MM.1S (cell line): ENCODE measurements at places on chromosomes 2 and 18.

DNA sequence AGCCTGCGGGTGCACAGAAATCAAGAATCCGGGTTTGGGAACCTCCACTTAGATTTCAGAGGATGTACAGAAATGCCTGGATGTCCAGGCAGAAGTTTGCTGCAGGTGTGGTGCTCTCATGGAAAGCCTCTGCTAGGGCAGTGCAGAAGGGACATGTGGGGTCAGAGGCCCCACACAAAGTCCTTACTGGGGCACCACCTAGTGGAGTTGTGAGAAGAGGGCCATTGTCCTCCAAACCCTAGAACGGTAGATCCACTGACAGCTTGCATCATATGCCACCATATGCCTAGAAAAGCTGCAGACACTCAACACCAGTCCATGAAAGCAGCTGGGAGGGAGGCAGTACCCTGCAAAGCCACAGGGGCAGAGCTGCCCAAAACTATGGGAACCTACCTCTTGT lies 833.0 kb downstream of the TMEM182 start:
- no peak for DNase-seq

- no peak for DNase-seq
These were observed 25.6 kb downstream of the MRPL33 start for GRCh38 chr2:27796791-27797765.

DNA sequence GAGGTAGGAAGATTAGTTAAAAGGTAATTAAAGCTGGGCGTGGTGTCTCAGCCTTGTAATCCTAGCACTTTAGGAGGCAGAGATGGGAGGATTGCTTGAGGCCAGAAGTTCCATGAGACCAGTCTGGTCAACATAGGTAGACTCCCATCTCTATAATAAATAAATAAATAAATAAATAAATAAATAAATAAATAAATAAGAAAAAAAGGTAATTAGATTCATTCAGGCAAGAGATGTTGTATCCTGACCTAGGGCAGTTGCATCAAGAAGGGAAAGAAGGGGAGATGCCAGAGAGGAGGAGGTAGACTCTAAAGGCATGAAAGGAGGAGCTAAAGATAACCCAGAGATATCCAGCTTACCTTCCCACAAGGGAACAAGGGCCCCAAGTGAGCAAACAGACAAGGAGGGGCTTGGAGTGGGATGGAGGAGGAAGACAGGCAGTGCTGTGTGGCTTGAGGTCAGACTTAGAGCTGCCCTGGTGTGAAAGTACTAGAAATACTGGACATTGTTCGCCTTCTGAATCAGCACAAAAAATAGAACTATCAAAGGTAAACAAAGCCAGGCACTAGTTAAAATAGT lies 7.4 kb upstream of the RAB1A start:
- no peak for DNase-seq

GRCh38 chr2:43131051-43131889 lies 95.1 kb downstream of the ZFP36L2 start:
- DNase-seq = peak; percentile 95

GRCh38 chr2:228763379-228763981 lies 507.6 kb downstream of the PID1 start:
- DNase-seq = no peak

GRCh38 chr2:54675281-54675680 lies 48.2 kb upstream of the EML6 start:
- no peak for DNase-seq

GRCh38 chr2:42800981-42801380 lies 8.6 kb upstream of the HAAO start:
- no peak for DNase-seq

GRCh38 chr2:234991290-234991689 lies 39.5 kb downstream of the SH3BP4 start:
- no peak for DNase-seq

- no peak for DNase-seq
These were observed 3.4 kb downstream of the COLEC11 start for GRCh38 chr2:3598197-3598910.

- peak; percentile 67 for DNase-seq
These were observed 49.3 kb upstream of the DNAJC10 start for GRCh38 chr2:182666674-182667314.

- no peak for DNase-seq
These were observed 1.0 kb upstream of the AAK1 start for GRCh38 chr2:69644506-69644979.

GRCh38 chr18:7974200-7974874 lies 407.2 kb downstream of the PTPRM start:
- no peak for DNase-seq

GRCh38 chr2:25566694-25567093 lies 106.7 kb downstream of the DTNB start:
- peak; percentile 68 for DNase-seq

DNA sequence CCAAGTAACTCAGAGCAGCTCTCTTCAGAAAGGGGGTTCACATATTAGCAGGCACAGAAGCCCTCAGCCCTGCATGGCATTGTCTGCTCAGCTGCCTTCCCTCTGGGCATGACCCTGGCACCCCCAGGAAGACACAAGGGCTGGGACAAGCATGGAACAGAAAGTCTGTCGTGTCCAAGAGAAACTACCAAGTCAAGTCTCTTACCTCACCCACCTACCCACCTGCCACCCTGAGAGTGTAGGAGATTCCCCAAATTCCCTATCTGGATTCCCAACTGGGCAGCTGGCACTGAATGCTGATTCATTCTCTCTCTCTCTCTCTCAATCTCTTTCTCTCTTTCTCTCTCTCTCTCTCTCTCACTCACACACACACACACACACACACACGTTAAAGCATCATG lies 21.6 kb downstream of the SMAD7 start:
- no peak for DNase-seq

DNA sequence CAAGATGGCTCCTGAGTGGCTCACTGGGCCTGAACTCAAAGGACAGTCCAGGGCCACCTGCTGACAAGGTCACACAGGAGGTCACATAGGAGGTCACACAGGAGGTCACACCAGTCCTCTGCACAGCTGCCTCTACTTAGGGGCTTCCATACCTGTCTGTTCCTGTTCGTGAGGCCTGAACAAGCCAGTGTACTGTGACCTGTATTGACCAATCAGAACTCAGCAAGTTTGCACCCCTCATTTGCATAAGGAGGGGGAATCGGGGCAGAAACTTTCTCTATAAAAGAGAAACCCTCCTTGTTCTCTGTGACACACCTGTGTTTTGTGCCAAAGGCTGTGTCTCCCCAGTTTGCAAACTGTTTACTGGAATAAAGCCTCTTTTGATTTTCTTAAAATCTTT lies 478.9 kb downstream of the EIPR1 start:
- no peak for DNase-seq

DNA sequence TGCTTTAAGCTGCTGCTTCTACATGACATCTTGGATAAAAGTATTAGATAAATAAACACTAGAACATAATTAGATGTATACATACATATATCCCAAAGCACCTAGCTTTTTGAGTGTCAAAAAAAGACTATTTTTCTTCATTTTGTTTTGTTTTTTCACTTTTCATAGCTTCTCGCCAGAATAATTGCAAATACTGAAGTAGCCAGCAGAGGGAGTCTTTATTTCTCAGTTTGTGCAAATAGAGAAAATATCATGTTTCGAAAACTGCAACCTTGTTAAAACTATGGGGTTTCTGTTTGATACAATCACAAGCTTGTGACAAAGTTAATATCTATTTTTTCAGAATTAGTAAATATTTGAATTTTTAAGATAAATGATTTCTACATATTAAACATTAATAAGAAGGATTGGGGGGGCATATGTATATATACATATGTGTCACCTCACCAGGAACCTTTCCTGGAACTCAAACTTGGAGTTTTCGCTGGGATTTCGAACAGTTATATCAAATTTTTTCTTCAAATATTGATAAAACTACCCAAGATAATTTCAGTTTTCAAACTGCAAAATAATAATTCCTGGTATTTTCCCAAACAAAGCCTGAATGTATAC lies 61.0 kb downstream of the GRB14 start:
- peak; percentile 66 for DNase-seq

GRCh38 chr2:29035016-29035745 lies 39.1 kb downstream of the PCARE start:
- DNase-seq = no peak

GRCh38 chr2:221034026-221034701 lies 537.9 kb downstream of the EPHA4 start:
- no peak for DNase-seq

GRCh38 chr2:68766376-68766845 lies 31.8 kb downstream of the ARHGAP25 start:
- DNase-seq = peak; percentile 84

- DNase-seq = no peak
These were observed 15.2 kb downstream of the RAMP1 start for GRCh38 chr2:237874585-237875161.

- DNase-seq = no peak
These were observed 2.8 kb downstream of the CIDEA start for GRCh38 chr18:12256951-12257350.
